ENCODE measurements at places on chromosomes 11 and 22. TPM values are rescaled to one million over a fixed set of nuclear protein-coding genes. Genes with fewer than 3 reads are reported as not detected.

TMPRSS5 gene
- total RNA-seq: 0.45 TPM

APOA4 gene
- total RNA-seq: not detected

DDT gene
- total RNA-seq: 202 TPM

GRCh38 chr22:47606426-47606825 lies 844.0 kb downstream of the TBC1D22A start:
- no peak for DNase-seq

DNA sequence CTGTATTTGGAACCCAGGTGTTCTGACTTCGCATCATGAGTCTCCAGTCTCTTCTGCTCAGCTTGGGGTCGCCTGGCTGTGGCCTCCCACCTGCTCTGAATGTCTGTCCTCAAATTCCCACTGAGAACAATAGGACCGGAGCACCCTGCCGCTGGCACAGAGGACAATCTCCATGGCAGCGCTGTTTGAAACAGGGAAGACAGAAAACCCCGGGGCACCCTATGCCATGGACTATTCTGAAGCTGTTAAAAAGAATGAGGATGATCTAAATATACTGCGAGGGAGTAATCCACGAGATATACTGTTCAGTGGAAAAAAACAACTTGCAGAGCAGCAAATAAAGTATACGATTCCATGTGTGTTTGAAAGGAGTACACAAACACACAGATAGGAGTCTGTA lies 415.6 kb upstream of the NARS2 start:
- no peak for DNase-seq

GRCh38 chr11:32088117-32088941 lies 2.5 kb upstream of the RCN1 start:
- peak; percentile 81 for DNase-seq

DNA sequence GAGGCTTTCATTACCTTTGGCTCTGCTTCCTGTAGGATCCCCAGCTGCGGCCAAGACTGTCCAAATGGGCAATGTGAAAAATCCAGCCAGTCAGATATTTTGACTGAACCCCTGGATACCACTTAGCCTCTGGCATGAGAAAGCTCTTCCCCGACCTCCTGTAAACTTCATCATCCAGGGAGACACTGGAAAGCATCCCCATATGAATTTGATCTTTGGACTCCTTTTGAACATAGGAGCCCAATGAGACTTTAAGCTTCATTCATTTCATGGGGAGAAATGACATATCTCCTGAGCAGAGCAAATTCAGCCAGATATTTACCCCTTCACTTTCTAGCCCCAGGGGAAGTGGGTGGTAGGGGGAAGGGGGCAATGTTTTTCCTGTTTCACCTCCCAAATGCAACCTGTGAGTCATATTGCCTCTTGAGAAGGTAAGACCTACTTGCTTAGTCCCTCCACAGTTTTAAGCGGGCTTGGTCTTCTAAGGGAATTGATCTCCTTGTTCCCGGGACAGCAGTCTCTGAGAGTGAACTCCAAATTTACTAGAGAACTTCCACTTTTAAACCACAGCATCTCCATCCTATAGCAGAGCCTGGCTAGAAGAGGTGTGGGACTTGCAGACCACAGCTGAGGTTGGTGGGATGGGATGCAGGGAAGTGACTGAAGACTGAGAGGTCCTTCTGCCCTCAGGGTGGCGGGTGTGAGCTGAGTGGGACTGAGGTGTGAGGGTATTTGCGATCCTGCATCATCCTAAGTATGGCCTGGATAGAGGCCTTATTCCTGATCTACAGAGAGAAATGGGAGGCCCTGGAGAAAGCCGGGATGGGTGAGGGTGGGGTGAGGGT lies 20.3 kb upstream of the POU2AF1 start:
- DNase-seq: no peak

Measured in adrenal gland (tissue), 19 donors.